Naive thymus-derived CD8-positive, alpha-beta T cell (primary cell): ENCODE measurements at places on chromosomes 5 and 9. TPM values are rescaled to one million over a fixed set of nuclear protein-coding genes. Genes with fewer than 3 reads are reported as not detected.

DNA sequence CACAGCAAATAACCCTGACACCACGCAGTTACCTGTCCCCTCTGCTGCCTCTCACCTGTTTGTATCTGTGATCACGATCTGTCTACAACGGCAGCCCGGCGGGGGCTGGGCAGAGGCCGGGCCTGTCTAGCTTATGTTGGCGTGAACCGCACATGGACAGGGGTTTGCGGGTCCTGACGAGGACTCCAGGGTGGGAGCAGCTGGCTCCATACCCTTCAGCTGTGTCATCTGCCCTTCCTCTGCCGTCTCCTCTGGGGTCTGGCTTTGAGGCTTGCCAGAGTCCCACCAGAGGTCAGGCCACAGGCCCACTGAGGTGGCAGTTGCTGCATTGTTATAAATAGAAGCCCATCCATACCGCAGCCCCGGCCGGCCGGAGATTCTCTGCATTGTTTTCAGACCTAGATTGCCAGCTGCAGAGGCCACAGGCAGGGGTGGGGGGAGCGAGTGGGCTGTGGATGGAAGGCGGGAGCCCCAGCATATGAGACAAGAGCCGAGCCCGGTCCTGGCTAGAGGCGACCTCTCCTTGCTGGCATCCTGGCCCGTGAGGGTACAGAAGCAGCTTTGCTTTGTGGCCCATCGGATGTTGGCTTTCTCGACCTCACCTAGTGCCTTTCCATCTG is 37.8 kb downstream of the FAM78A start:
- DNase-seq: no peak

GABRA6 gene
- total RNA-seq: not detected

GRCh38 chr5:114449860-114450421 is 88.1 kb downstream of the KCNN2 start:
- DNase-seq: no peak

TCOF1 gene
- 64.6 TPM for total RNA-seq

- no peak for DNase-seq
Observed at GRCh38 chr5:69261034-69261433, 26.3 kb downstream of the CDK7 start.

- DNase-seq: no peak
Observed at GRCh38 chr9:13480693-13481092, 201.2 kb upstream of the MPDZ start.

NSMF gene
- 19.1 TPM for total RNA-seq

FBXL7 gene
- not detected for total RNA-seq

CD14 gene
- 4.5 TPM for total RNA-seq

DNA sequence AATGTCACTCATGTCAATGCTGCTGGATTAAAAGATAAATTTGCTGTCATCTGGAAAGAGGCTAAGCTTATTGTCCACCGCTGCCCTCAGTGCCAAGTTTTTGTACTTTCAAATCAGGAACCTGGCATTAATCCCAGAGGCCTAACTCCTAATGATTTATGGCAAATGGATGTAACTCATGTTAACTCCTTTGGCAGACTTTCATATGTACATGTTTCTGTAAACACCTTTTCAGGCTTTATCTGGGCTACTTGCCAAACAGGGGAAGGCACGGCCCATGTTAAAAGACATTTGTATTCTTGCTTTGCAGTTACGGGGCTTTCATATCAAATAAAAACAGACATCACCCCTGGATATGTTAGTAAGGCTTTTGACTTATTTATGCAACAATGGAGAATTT is 608.0 kb upstream of the ACO1 start:
- DNase-seq: no peak

DNA sequence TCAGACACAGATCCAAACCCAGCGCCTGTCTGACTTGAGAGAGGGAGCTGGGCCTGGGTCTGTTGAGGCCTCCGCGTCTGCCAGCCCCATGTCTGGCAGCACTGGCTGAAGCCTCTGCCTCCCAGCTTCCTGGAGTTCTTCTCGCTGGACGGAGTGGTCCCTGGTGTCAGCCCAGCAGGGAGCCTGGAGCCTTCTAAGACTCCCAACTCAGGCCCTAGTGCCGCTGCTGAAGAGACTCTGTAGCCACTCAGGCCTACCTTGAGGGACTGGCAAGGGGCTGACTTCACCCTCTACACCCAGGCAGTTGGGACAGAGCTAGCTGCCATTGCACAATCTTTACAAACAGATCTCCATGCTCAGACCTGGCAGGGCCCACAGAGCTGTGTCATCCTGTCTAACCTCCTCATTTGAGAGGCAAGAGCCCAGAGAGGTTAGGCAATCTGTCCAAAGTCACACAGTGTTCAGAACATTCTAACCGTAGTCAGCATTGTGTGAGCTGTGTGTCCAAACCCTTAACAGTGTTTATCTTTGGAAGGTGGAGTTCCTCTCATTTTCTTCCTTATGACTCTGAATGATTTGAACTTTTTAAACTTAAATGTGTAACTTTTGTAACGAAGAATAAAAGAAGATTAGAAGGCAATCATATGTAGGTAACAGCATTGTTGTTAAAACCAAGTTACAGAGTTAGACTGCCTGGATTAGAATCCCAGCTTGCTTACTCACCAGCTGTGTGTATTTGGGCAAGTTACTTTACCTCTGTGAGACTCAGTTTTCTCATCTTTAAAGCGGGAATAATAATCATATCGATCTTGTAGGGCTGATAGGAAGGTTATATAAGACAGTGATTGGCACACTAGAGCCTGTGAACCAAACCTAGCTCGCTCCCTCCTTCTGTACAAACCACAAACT is 4.6 kb upstream of the DUSP1 start:
- no peak for DNase-seq

DNA sequence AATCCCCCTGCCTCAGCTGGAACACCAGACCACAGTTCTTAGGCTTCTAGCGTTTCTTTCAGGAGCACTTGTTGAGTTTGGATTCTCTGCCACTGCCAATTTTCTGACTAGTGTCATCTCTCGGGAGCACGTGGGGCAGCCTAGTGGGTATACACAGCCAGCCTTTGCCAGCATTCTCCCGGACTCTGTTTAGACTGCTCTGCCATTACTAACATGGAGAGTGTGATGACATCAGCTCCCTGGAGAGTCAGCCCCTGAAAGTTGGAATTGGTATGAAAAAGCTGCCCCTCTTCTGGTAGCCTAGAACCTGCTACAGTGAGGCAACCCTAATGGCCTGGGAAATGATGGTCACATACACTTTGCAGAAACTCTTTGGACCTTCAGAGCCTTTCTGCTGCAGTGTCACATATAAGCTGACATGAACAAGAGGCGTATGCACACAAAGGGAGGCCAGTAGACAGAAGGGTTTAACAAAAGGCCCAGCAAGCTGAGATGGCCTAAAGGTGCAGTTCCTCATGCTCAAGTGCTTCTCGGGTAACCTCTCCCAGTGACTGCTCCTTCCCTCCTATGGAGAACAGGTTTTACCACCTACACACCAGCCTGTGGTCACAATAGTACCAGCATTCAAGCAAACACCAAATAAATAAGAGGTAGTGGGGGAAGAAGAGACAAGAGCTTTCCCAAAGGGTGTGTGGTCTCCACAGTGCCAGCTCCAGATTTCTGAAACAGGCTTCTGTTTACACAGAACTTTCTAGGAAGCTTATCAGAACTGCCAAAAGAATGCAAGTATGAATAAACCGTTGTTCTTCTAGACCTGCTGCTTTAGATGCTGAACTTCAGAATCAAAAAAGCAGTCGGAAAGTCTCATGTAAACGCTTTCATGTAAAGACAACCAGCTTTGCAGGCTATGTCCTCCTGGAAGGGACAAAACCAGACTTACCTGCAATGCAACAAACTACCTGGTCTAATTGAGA is 16.5 kb downstream of the SPACA9 start:
- no peak for DNase-seq

- DNase-seq: no peak
Observed at GRCh38 chr5:171961117-171961516, 45.3 kb downstream of the FBXW11 start.

DNA sequence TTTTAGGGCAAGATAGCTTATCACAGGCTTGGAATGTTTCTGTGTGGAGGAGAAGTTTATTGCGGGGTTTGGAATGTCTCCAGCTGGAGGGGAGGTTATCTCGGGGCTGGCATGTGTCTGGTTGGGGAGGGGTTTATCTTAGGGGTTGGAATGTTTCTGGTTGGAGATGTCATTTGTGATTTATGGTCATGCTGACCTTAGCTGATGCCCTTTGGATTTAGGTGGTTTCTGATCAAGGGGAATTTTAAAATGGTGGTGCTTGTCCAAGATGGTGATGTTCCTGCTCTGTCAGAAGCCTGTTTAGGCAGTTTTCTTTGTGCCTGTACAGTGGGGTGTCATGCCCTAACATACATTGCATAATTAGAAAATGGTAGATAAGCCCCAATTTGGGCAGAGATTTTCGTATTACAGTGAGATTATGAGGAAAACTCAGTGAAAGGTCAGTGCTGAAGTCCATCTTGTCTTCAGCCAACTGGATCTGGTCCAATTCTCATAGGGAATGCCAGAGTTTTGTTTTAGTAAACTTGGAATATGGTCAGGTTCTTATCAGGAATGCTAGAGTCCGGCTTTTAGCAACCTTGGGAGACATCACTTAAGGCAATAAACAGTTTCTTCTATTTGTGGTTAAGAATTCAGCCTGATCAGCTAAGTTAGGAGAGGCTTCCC is 14.3 kb downstream of the CDK20 start:
- no peak for DNase-seq

PCDHGB4 gene
- total RNA-seq: 0.25 TPM

FOXD4L6 gene
- total RNA-seq: not detected

ARID3C gene
- total RNA-seq: 0.27 TPM

GRHPR gene
- total RNA-seq: 58.7 TPM

- DNase-seq: no peak
Observed at GRCh38 chr5:148085977-148086705, 22.4 kb downstream of the SPINK5 start.

DNA sequence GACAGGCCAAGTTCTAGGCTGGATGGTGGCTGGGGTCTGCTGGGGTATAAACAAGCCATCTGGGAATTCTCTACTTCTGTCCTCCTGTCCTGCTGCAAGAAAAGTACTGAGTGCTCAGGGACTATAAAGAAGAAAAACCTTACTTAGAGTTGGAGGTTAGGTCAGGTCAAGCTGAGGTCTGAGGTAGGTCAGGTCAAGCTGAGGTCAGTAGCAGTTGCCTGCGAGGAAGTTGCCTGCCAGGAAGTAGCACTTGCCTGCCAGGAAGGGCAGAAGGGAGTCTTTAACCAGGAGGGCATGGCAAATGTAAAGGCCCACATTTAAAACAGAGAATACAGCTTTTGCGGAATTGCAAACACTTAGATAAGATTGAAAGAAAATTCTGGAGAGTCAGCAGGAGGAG is 51.3 kb upstream of the PRLR start:
- no peak for DNase-seq

- no peak for DNase-seq
Observed at GRCh38 chr5:167657016-167657415, 634.4 kb upstream of the WWC1 start.

DNA sequence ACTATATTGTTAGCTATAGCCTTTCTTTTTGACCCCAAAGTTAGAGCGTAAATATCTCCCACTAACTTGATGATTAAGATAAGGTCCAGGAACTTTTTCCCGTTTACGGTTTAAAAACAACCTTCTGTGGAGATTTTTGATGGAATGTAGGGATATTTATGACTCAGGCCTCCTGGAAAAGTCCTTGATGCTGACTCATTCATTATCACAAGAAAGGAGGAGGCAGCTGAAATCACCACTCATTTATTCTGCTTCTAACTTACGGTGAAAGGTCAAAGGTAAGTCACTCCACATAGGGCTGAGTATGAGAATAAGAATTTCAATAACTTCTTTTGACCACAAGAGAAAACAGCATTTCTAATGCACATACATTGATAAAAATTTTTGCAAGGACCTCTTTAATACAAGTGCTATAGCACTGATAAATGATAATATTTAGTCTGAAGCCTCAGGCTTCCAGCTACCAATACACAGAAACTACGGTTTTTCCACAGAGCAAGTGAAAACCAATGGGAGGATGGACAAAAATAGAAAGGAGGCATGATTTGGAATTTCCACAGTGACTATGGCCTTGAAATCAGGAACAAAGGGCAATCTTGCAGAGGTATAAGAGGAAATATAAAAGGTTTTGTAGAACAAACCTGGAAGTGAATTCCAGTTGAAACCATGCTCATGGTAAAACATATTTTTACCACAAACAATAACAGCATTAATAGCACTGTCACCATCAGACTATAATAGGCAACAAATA is 146.5 kb downstream of the PPP2R2B start:
- DNase-seq: no peak

CFAP90 gene
- total RNA-seq: not detected

GRCh38 chr5:72407541-72407940 is 87.4 kb downstream of the PTCD2 start:
- no peak for DNase-seq
